ENCODE measurements at places on chromosomes 5 and 9. TPM values are rescaled to one million over a fixed set of nuclear protein-coding genes. Genes with fewer than 3 reads are reported as not detected.

PHF2 gene
- total RNA-seq, result 39.1 TPM

ERMP1 gene
- total RNA-seq, result 26.2 TPM

PTPRD gene
- total RNA-seq, result 17.2 TPM

STC2 gene
- 10.8 TPM for total RNA-seq

FBLL1 gene
- not detected for total RNA-seq

TRIM7 gene
- total RNA-seq, result 4.3 TPM

GPX8 gene
- 10.8 TPM for total RNA-seq

TEX48 gene
- total RNA-seq, result not detected

TPRN gene
- 17.8 TPM for total RNA-seq

FAM151B gene
- 4.1 TPM for total RNA-seq

MYMK gene
- total RNA-seq, result not detected

ADGRV1 gene
- total RNA-seq, result 49.7 TPM

SPINK13 gene
- not detected for total RNA-seq

PTGDS gene
- 225 TPM for total RNA-seq

GRCh38 chr5:66122379-66123034 lies 21.6 kb upstream of the SREK1 start:
- H3K4me3 ChIP-seq, result no peak overlapping the region
- H3K27ac ChIP-seq, result no peak overlapping the region
- no peaks in the 10 kb centered on the region for H3K27me3 ChIP-seq
- H3K4me1 ChIP-seq, result no peaks in the 10 kb centered on the region
- DNase-seq, result no peak
- H3K36me3 ChIP-seq, result no peaks in the 10 kb centered on the region

DNA sequence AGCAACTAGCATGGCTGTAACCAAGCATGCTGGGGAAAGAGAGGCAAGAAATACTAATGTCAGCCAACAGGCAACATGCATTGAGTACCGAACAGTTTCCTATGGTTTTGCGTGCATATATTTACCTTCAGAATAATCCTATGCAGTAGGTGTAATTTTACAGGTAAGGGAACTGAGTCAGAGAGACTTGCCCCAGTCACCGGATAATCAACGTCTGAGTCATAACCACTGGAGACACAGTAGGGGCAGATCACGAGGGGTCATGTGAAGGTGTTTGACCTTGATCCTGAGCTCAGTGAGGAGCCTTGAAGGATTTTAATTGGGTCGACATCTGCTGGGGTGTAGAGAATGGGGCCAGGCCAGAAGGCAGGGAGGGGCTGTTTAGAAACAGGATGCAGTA lies 13.4 kb upstream of the TSC1 start:
- H3K4me3 ChIP-seq, result no peak overlapping the region
- H3K27ac ChIP-seq, result no peak overlapping the region
- DNase-seq, result no peak
- H3K36me3 ChIP-seq, result no peaks in the 10 kb centered on the region
- no peaks in the 10 kb centered on the region for H3K4me1 ChIP-seq
- no peaks in the 10 kb centered on the region for H3K27me3 ChIP-seq

DNA sequence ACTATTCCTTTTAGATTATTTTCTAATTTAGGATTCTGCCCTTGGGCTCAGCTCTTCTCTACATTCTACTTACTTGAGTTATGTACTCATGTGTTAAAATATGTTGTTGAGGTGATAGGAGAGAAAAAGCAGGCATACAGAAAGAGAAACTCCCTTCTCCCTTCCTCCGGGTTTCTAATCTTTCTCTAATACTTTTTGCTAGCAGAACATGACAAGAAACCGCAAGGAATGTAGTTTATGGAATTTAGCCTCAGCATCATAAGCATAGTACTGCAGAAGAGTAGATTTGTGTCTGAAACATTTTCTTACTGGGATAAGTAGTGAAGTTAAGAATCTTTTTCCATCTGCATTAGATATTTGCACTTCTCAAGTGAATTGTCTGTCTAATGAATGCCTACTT lies 139.5 kb upstream of the CYLC2 start:
- H3K36me3 ChIP-seq, result no peaks in the 10 kb centered on the region
- H3K4me1 ChIP-seq, result no peaks in the 10 kb centered on the region
- no peak overlapping the region for H3K4me3 ChIP-seq
- DNase-seq, result no peak
- no peak overlapping the region for H3K27ac ChIP-seq
- H3K27me3 ChIP-seq, result no peaks in the 10 kb centered on the region

DNA sequence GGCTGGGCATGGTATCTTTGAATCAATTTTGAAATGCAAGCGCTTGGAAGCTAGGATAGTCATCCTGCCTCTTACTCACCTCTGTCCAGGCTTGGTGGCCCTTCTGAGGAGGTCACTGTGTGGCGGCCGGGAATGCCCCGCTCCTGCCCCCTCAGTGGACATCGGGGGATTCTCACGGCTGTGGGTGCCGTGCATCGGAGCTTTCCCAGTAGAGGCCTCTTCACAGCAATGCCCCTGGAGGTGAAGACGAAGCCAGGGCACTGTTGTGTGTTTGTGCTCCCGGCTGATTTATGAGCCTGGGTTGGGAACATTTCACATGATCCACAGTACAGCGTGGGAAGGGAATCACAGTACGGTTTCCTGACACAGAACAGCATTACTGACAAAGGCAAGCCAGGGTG lies 147.5 kb downstream of the NXNL2 start:
- DNase-seq, result no peak
- H3K27ac ChIP-seq, result no peak overlapping the region
- no peak overlapping the region for H3K4me3 ChIP-seq
- H3K27me3 ChIP-seq, result no peaks in the 10 kb centered on the region

DNA sequence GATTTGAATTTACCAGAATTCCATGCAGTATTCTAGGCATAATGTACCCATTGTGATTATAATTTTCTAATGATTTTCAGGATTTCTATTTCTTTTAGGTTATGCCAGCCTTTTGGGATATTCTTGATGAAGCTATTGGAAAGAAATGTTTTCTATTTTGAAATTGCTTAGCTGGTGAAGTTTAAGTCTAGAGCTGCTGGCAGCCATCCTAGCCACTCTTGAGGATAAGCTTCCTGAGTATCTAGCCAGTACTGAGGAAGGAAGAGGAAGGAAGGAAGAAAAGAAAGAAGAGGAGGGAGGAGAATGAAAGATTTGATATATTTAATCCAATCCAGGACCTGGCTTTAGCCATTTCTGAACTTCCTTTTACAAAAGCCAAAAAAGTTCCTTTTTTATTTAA lies 142.1 kb upstream of the DAB2 start:
- H3K27ac ChIP-seq, result no peak overlapping the region
- DNase-seq, result no peak
- no peaks in the 10 kb centered on the region for H3K36me3 ChIP-seq
- no peak overlapping the region for H3K4me3 ChIP-seq

- peak overlapping the region; percentile 69 for H3K4me3 ChIP-seq
- H3K27me3 ChIP-seq, result peaks cover 7% of the 10 kb centered on the region
- no peaks in the 10 kb centered on the region for H3K36me3 ChIP-seq
- H3K27ac ChIP-seq, result peak overlapping the region; percentile 85
- DNase-seq, result no peak
These were observed 1.1 kb upstream of the LPAR1 start for GRCh38 chr9:111039231-111039906.

- no peak overlapping the region for H3K27ac ChIP-seq
- no peaks in the 10 kb centered on the region for H3K4me1 ChIP-seq
- DNase-seq, result no peak
- no peak overlapping the region for H3K4me3 ChIP-seq
- no peaks in the 10 kb centered on the region for H3K36me3 ChIP-seq
- no peaks in the 10 kb centered on the region for H3K27me3 ChIP-seq
These were observed 1609.7 kb upstream of the CDH9 start for GRCh38 chr5:28648108-28648507.

DNA sequence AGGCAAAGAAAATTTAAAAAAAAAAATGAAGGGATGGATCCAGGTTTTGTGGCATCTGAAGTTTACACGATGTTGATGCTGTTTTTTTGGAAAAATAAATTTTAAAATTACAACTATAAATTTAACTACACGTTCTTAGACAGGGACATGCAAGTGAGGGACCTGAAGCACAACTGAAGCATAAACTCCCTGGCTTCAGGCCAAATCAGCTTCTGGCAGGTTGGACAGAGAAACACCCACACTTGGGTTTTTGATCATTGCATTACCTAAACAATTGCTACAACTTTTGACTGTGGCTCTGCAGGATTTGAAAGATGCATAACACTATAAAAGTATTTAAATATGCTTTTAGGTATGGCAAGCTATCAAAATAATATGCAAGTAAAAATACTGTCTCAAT lies 1318.3 kb upstream of the DMAC1 start:
- no peaks in the 10 kb centered on the region for H3K27me3 ChIP-seq
- H3K36me3 ChIP-seq, result no peaks in the 10 kb centered on the region
- no peak for DNase-seq
- H3K27ac ChIP-seq, result no peak overlapping the region

- H3K27me3 ChIP-seq, result no peaks in the 10 kb centered on the region
- DNase-seq, result no peak
- no peak overlapping the region for H3K4me3 ChIP-seq
- peaks cover 35% of the 10 kb centered on the region for H3K4me1 ChIP-seq
These were observed 60.7 kb upstream of the ITGA1 start for GRCh38 chr5:52727020-52727419.

DNA sequence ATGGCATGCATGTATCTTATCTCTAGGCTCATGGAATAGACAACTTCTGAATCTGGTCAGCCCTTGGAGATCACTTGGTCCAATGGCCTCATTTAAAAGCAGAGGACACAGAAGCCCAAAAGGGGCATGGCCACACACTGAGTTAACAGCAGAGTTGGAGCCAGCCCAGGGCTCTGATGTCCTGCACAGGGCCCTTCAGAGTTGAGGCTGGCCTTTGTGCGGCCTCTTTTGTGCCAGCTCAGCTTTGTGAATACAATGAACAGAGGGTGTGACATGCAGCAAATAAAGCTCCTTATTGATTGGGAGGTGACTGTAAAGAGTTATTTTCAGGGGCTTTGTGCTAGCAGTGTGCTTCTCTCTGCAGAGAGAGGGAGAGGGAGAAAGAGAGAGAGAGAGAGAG lies 150.1 kb upstream of the STK32A start:
- no peaks in the 10 kb centered on the region for H3K4me1 ChIP-seq
- DNase-seq, result no peak
- no peaks in the 10 kb centered on the region for H3K36me3 ChIP-seq
- no peaks in the 10 kb centered on the region for H3K27me3 ChIP-seq
- no peak overlapping the region for H3K4me3 ChIP-seq

GRCh38 chr5:23507278-23507685 lies at the start of gene PRDM9:
Gene PRDM9, plus strand, starts transcription at chr5:23507609. Its CDS starts 1,425 bp downstream, at chr5:23509034.
- H3K36me3 ChIP-seq, result no peaks in the 10 kb centered on the region
- no peaks in the 10 kb centered on the region for H3K4me1 ChIP-seq
- peak; percentile 64 for DNase-seq
- no peak within 1 kb of the TSS for H3K27ac ChIP-seq

DNA sequence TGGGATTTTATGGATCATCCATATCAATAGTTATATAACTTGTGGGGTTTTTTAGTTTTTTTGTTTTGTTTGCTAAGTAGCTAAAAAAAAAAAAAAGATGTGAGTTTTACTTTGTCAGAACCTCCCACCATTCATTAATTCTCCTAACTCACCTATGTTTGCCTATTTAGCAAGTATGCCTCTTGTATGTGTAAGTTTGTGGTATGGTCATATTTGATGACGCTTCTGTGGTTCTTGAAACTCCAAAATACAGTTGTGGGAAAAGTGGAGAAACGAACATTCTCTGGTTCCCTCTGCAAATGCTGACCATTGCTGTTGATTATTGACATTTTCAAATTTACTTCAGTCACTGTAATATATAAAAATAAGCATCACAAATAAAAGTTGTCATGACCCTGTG lies 75.7 kb downstream of the PBX3 start:
- no peaks in the 10 kb centered on the region for H3K4me1 ChIP-seq
- DNase-seq, result no peak
- no peak overlapping the region for H3K27ac ChIP-seq

Measured in lower lobe of right lung (tissue), 2 donors.